ENCODE measurements at places on chromosomes 1 and 21.

DNA sequence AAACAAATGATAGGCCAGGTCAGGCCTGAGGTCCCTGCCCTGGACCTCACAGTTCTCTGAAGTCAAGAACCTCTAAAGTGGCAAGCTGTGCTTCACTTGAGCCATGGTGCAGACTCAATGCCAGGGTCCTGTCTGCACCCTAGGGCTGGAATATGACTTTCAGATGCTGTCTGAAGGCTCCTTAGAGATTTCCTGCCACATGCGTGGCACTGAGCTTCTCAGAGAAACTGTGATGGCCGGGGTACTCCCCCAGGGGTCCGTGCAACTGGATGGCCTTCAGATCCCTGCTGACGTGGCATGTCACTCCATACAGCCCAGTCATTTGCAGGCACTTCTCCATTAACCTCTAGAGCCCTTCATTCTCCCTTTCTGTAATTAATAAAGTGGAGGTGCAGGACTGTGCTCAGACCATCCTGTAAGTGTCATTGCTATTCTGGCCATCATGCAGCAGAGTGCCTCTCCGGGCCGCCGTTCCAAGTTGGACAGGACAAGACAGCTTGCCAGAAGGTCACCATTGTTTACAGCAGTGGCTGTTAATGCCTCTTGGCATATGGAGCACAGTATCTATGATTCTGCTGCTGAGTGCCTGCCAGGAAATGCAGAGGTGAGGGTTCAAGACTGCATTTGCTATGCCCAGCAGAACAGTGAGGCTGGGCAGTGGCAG is 205.1 kb upstream of the COA6 start:
- DNase-seq, result no peak

DNA sequence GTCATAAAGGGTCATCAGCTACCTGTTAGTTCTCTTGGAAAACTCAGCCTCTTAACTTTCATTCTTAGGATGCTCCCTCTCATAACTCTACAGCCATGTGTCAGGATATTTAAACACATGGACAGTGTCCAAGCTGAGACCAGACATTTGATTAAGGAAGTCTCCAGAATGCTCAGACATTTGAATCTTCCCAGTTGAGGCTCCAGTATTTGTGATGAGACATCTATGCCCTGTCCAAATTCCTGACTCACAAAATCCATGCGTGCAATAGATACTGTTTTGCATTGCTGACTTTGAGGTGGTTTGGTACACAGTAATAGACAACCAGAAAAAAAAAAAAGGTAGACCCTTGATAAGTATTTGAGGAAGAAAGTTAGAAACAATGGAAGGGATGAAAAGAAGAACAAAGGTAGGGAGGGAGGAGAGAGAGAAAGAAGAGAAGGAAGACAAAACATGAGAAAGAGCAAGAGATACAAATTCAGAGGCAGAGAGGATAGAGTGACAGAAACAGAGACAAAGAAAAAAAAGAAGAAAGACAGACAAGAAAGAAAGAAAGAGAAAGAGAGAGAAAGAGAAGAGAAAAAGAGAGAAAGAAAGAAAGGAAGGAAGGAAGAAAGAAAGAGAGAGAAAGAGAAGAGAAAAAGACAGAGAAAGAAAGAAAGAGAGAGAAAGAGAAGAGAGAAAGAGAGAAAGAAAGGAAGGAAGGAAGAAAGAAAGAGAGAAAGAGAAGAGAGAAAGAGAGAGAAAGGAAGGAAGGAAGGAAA is 275.5 kb upstream of the PRMT6 start:
- no peak for DNase-seq

DNA sequence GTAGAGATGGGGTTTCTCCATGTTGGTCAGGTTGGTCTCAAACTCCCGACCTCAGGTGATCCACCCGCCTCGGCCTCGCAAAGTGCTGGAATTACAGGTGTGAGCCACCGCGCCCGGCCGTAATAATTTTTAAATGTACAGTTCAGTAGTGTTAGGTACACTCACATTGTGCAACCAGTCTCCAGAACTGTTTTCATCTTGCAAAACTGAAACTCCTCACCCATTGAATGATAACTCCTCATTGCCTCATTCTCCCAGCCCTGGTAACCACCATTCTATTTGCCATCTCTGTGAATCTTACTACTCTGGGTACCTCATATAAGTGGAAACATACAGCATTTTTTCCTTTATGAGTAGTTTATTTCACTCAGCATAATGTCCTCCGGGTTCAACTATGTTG is 3.4 kb downstream of the NLRP3 start:
- DNase-seq, result no peak

DNA sequence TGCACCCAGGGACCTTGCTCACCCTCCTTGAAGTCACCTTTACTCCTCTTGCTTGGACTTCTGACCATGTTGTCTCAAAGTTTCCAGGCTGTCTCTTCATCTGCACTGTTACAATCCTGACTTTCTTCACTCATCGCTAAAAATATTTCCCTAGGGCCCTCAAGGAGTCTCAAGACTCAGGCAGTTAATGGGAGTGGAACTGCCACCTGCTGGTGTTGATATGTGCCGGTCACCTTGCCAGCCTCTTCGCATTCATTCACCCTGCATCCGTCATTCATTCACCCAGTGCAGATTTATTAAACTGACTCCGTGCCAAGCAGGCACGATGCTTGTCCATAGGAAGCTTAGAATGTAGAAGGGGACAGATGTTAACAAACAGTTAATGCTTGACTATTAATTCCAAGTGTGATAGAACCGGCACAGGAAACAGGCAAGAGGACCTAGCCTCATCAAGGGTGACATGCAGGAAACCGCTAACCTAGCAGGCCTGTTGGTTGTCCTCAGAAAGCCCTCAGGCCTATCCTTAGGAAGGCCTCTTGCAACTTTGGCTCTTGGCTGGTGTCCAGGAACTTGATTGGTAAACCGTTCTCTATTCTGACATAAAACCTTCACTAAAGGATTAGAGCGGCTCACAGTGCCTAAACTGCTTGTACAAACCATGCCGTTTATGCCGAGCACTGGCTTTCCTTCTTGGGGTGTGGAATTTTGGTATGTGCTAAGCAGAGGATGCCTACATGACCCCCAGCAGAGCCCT is 342.2 kb downstream of the CAMTA1 start:
- no peak for DNase-seq

Data from SW 1271 (cell line).